NCI-H1417 (cell line): ENCODE measurements at places on chromosomes 2 and 18.
A peak's percentile ranks its signal among the peaks of the same experiment; 100 is the strongest.

DNA sequence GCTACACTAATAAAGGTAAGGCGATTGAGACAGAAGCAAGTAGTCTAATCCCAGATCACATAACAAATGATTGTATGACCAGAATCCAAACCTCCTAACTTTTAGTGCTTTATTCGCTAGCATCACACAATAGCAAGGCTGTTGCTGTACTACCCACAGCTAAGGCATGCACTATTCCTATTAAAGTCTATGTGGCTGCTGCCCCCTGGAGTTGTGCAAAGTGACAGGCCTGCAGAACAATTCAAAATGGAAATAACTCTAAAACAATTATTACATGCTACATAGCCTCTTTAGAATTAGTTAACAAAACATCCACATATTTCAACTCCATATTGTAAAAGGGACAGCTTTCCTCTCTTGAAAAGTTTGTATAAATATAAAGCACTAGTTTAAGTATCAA, 6.0 kb downstream of the ERBB4 start:
- peak; percentile 10 for DNase-seq

- no peak for DNase-seq
Observed at GRCh38 chr2:174635776-174636404, 38.3 kb upstream of the WIPF1 start.

- DNase-seq, result no peak
Observed at GRCh38 chr2:67865917-67866316, 196.9 kb downstream of the C1D start.

GRCh38 chr2:77484026-77484425, 38.1 kb downstream of the LRRTM4 start:
- DNase-seq, result peak; percentile 35

- DNase-seq, result no peak
Observed at GRCh38 chr2:51650769-51651168, 618.8 kb upstream of the NRXN1 start.

- peak; percentile 85 for DNase-seq
Observed at GRCh38 chr2:110104025-110104771, 11.4 kb downstream of the MALL start.

GRCh38 chr2:20421336-20421987, 25.4 kb upstream of the RHOB start:
- no peak for DNase-seq

- no peak for DNase-seq
Observed at GRCh38 chr2:226198956-226199355, 600.7 kb downstream of the IRS1 start.

- no peak for DNase-seq
Observed at GRCh38 chr18:69282371-69282770, 118.3 kb upstream of the DOK6 start.

GRCh38 chr2:10523406-10524189, 75.5 kb upstream of the ODC1 start:
- DNase-seq, result no peak

DNA sequence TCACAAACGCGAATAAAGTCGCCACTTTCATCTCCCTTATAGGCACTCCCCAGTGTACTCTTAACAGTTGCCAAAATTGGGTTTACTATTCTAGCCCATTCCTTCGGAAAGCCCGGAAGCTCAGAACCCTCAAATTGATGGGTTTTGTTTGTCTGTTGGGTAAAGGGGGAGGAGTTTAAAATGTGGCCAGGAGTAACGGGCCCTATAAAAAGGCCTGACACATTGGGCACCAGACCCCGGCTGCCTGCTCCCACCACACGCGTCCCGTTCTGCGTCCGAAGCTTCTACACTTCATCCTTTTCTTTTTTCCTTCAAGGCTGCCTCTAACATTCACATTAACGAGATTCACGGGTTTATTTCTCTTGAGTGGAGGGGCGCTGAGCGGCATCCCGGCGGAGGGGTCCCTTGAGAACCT, 837 bp downstream of the NHEJ1 start:
- DNase-seq, result no peak
